ENCODE measurements at places on chromosomes 7 and 10.

DNA sequence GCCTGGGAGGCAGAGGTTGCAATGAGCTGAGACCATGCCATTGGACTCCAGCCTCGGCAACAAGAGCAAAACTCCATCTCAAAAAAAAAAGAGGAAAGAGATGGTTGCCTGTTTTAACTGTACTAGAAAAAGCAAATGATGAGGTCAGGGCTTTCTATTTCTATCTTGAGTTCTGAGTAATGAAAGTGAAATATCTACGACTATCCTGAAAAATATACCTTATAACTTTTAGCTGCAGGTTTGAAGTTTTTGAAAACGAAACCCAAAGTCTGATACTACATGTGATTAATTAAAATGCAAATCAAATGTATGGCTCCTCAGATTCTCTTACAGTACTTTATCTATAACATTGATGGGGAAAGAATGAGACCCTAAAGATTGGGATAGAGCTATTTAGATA is 636.2 kb upstream of the LRRN3 start:
- DNase-seq = no peak

GRCh38 chr7:98324782-98325181 is 43.3 kb downstream of the BRI3 start:
- DNase-seq = no peak

- DNase-seq = peak; percentile 96
Measured at GRCh38 chr7:17405786-17406185, 107.3 kb downstream of the AHR start.

DNA sequence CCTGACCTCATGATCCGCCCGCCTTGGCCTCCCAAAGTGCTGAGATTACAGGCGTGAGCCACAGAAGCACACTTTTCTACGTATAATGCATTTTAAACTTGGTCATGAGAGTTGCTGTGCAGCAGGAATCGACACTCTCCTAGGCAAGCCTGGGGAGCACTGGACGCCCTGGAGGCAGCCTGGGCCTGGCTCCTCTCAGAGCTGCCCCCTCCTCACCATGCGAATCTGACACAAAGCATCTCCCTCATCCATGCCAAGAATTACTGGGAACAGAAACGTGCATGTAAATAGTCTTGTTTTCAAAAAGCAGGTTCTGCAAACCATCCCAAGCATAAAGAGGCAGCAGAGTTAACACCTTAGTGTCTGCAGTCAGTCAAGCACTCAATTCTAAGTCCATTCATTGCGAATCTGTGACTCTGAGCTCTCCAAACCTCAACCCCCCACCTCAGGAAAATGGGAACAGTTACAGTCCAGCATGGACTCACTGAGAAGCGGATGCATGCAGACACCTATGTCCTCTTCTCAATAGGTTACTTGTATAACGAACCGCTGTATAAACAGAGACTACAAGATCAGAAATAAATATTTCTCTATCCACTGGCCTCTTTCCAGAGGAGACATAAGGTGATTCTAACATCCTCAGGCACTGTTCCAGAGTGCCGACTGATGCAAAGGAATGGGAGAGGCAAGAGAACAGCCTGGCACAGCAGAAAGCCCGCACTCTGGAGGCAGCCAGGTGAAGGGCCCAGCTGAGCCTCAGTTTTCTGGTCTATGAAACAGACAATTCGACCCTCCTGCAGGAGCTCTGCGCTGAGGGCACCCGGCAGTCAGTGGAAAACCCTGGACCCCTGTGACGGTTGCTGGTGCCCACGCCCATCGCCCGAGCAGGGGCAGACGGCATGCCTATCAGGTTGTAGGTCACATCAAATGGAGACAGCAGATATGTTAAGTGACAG is 68.9 kb downstream of the MAD1L1 start:
- DNase-seq = no peak

GRCh38 chr10:132711613-132712121 is 74.3 kb downstream of the NKX6-2 start:
- DNase-seq = no peak

DNA sequence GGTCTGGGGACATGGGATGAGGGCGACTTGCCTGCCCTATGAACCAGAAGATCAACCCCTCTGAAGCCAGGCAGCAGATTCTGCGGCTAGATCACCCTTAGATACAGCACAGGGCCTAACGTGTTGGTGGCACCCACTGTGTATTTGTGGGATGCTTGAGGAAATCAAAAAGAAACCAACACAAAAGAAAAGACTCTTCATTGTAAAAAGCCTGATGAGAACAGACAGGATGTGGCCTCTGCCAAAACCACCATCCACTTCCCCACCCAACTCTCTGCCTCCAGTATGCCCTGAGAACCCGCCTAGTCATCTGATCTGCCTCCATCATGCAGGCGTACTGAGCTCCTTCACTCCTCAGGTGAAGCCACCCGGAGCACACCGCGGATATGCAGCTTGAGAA is 97.2 kb upstream of the INSYN2A start:
- DNase-seq = no peak

GRCh38 chr10:67250686-67251085 is 324.9 kb downstream of the LRRTM3 start:
- no peak for DNase-seq

- DNase-seq = peak; percentile 51
Measured at GRCh38 chr7:81173766-81174281, 255.0 kb upstream of the SEMA3C start.

- DNase-seq = peak; percentile 51
Measured at GRCh38 chr7:139358541-139359365, 941 bp upstream of the LUC7L2 start.

DNA sequence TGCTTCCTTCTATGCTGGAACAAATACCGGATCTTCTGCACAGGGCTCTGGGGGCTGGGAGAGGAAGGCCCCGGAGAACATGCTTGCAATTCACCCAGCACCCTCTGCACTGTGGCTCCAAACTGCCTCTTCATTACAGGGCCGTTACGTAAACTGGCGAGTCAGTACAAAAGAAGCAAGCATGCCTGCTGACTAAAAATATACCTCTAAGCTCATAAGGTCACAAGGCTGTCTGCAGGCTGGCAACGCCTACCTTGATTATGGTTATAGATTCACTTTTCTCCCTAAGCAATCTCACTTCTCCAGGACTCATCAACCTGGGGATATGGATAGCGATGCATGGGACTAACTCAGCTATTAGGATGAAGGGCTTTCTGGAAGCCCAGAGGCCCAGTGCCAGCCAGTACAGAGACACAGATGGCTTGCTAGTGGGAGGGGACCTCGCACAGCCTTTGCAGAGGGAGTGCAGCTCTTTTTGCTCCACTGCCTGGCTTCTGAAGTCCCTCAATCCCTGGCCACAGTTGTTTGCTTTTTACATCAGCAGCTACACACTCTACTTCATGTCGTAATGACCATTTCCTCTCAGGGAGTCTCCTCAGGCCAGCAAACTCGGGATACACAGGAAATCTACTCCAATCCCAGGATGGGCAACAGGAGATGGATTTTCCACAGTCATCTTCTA is 96.1 kb downstream of the SH3PXD2A start:
- peak; percentile 89 for DNase-seq

DNA sequence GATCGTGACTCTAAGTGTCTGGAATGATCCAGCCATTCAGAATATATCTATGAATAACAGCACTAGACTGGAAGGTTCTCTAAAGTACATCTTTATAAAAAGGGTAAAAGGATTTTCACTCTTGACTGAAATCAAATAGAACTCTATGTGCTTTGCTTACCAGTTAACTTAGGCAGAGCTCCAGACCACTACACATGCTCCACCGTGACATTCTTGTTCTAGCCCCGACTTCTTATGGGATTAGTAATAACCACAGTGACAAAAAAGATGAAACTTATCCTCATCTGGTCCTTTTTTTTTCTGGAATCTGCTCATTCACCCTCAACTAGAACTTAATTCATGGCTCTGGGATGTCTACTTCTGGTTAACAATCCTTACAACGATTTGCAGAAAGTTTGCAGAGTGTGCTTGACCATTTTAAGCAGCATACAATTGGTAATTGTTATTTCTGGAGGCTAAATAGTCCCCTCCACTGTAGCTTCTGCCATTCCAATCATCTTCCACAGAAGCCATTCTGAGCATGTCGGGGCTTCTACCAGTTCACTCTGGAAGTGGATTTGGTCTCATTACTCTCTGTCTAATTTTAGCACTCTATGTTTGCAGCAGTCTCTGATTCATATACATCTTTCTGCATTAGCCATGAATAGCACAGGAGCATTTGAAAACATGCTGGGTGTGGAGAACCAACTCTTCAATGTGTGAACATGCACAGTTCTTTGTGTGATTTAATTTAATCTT is 163.7 kb upstream of the CDC14C start:
- peak; percentile 1 for DNase-seq

GRCh38 chr10:118273662-118274061 is 68.5 kb downstream of the FAM204A start:
- no peak for DNase-seq

GRCh38 chr10:79275431-79275851 is 71.8 kb upstream of the PPIF start:
- DNase-seq = peak; percentile 90

DNA sequence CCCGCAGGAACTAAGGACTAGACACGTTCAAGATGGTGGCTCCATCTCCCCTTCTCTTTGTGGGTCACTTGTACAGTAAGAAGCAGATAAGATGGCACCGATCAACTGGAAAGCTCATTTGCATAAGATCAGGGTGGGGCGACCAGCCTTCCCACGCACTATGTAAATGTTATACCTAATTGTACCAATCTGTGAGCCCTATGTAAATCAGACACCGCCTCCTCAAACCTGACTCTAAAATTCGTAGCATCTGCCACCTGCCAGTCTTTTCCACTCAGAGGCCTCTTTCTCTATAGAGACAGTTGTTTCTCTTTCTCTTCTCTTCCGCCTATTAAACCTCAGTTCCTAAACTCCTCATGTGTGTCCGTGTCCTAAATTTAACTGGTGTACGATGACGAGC is 324.5 kb downstream of the PHF14 start:
- no peak for DNase-seq

- no peak for DNase-seq
Measured at GRCh38 chr7:118844748-118845147, 620.2 kb downstream of the ANKRD7 start.

DNA sequence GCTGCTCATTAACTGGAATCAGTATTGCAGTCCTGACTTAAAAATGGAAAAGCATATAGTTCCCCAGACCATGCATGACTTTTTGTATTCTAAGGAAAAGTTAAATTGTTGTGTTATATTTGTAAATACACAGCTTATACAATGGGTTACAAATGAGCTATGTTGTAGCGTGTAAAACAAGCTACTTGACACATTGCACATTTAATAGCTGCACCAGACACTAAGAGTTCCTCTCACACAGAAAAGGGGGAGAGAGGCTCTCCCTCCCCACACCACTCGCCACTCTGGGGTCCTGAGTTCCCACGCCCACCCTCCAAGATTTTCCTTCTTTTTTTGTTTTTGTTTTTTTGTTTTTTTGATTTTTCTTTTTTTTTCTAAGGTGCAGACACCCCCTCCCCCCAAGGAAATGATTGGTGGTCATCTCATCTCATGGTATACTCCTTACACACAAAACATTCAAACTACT is 6.3 kb downstream of the KLF6 start:
- DNase-seq = peak; percentile 42

- no peak for DNase-seq
Measured at GRCh38 chr10:3397846-3398245, 225.3 kb upstream of the PITRM1 start.

- no peak for DNase-seq
Measured at GRCh38 chr7:16004702-16005101, 318.2 kb upstream of the MEOX2 start.

DNA sequence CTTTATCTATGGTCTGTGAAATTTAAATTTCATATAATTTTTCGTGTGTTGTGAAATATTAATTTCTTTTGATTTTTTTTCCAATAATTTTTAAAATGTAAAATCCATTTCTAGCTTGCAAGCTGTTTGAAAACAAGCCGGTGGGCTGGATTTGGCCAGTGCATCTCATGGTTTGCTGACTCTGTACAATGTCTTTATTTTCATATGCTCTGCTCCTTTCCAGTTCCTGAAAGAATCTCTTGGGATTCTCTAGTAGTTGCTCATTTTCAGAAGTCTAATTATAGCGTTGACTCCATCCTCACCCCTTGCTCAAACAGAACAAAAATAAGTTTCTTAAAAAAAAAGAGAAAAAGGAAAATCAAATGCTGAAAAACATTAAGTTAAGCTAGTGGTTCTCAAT is 21.4 kb downstream of the UBN2 start:
- peak; percentile 35 for DNase-seq

GRCh38 chr10:42871823-42872222 is 89.2 kb downstream of the BMS1 start:
- DNase-seq = no peak

DNA sequence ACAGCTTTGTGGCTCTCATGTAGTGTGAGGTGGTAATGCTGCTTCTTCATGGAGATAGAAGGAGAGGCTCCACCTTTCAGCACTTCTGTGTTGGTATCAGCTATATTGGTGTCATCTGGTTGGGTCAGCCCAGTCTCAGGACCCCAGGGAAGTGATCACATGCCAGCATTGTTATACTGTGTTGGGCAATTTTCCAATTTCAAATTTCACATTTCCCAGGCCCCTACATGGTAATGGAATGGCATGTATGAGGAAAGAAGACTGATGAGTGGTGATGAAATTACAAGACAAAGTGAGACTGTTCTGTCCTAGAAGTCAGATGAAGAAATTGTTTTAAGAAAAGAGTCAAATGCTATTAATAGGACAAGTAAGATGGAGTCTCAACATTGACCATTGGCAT is 3.7 kb upstream of the AKR1C3 start:
- DNase-seq = no peak

- no peak for DNase-seq
Measured at GRCh38 chr10:129396021-129396722, 70.9 kb upstream of the MGMT start.

- peak; percentile 3 for DNase-seq
Measured at GRCh38 chr7:21771906-21772610, 173.6 kb downstream of the CDCA7L start.

DNA sequence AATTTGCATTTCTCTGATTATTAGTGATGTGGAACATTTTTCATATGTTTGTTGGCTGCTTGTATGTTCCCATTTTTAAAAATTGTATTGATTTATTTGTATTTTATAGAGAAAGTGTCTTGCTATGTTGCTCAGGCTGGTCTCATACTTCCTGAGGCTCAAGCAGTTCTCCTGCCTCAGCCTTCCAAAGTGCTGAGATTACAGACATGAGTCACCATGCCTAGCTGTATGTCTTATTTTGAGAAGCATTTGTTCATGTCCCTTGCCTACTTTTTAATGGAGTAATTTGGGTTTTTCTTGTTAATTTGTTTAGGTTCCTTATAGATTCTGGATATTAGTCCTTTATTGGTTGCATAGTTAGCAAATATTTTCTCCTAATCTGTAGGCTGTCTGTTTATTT is 214.2 kb upstream of the KAT6B start:
- peak; percentile 39 for DNase-seq

GRCh38 chr10:5618042-5618441 is 48.4 kb downstream of the ASB13 start:
- no peak for DNase-seq

GRCh38 chr7:91550931-91551330 is 286.7 kb downstream of the FZD1 start:
- DNase-seq = no peak

- DNase-seq = peak; percentile 25
Measured at GRCh38 chr10:56360583-56360966, 484 bp downstream of the ZWINT start.

- DNase-seq = peak; percentile 63
Measured at GRCh38 chr10:60572511-60573194, 183.0 kb upstream of the ANK3 start.

All from GM23248 (cell line).